ENCODE measurements at places on chromosomes 11 and 22. TPM values are rescaled to one million over a fixed set of nuclear protein-coding genes. Genes with fewer than 3 reads are reported as not detected.

Gene OR8G1
- total RNA-seq, result not detected

Gene XKR3
- not detected for total RNA-seq

Gene CBX6
- total RNA-seq, result 49.2 TPM

Gene SYT13
- not detected for total RNA-seq

Gene RBFOX2
- 167 TPM for total RNA-seq

Gene RASSF10
- 0.67 TPM for total RNA-seq

Gene OR51I1
- total RNA-seq, result not detected

Gene NXPE4
- total RNA-seq, result not detected

Gene IGSF22
- not detected for total RNA-seq

Gene CSF2RB
- total RNA-seq, result 15.6 TPM

Gene TEX12
- total RNA-seq, result 0.29 TPM

Gene LMO1
- not detected for total RNA-seq

Gene PLEKHB1
- not detected for total RNA-seq

Gene BIK
- total RNA-seq, result 0.76 TPM

Gene GUCY1A2
- 1.3 TPM for total RNA-seq

Gene OR5B21
- total RNA-seq, result not detected

Gene VSIG10L2
- total RNA-seq, result not detected

Gene GGT5
- 21.3 TPM for total RNA-seq

Gene SLC22A12
- total RNA-seq, result not detected

Gene GP1BB
- total RNA-seq, result 2.3 TPM

Gene LGR4
- total RNA-seq, result 3.7 TPM

Gene LDHAL6A
- not detected for total RNA-seq

Gene ZP1
- total RNA-seq, result not detected

Gene LMNTD2
- total RNA-seq, result 1.9 TPM

Gene SAA4
- total RNA-seq, result not detected

Measured in vein endothelial cell (primary cell).